ENCODE measurements at places on chromosomes 6 and 20.
A peak's percentile ranks its signal among the peaks of the same experiment; 100 is the strongest.

GRCh38 chr20:44217342-44218092, 6.9 kb upstream of the OSER1 start:
- peak; percentile 76 for DNase-seq

GRCh38 chr6:151044465-151045441, 179.3 kb downstream of the MTHFD1L start:
- DNase-seq, result no peak

GRCh38 chr20:16626849-16627248, 53.6 kb upstream of the KIF16B start:
- DNase-seq, result no peak

DNA sequence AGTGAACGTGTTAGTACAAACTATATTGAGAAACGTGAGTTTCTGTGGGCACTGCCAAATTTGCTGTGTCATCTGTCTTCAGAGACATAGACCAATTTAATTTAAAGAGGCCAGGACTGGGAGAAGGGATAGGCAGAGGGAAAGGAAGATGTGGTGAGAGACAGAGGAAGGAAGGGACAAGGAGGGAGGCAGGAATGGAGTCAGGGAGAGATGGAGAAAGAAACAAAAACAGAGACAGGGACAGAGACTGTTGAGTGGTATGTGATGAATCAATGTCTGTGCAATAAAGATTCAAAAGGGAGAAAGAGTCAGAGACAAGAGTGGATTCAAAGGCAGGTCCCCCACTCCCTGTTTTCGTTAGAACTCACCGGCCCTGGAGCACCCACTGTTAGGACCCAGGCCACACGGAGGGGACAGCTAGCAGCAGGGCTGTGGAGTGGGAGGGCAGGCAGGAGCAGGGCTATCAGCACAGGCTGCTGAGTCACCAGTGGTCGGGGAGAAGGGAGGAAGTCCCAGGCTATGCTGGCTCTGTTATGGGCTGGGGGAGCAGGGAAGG, 51.6 kb upstream of the CHD6 start:
- no peak for DNase-seq

GRCh38 chr20:45218636-45219035, 2.5 kb upstream of the SEMG2 start:
- DNase-seq, result no peak

DNA sequence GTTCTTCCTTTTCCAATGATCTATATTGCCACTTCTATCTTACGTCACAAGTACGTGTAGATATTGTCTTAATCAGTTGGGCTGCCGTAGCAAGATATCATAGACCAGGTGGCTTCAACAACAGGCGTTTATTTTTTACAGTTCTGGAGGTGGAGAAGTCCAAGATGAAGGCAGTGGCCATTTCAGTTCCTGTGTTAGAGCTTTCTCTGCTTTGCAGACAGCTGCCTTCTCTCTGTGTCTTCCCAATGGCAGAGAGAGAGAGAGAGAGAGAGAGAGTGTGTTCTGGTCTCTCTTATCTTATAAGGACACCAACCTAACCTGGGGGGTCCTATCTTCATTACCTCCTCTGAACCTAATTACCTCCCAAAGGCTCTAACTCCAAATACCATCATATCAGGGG, 8.3 kb downstream of the HSF2 start:
- DNase-seq, result no peak

GRCh38 chr6:84243240-84243639, 15.8 kb upstream of the CEP162 start:
- no peak for DNase-seq

DNA sequence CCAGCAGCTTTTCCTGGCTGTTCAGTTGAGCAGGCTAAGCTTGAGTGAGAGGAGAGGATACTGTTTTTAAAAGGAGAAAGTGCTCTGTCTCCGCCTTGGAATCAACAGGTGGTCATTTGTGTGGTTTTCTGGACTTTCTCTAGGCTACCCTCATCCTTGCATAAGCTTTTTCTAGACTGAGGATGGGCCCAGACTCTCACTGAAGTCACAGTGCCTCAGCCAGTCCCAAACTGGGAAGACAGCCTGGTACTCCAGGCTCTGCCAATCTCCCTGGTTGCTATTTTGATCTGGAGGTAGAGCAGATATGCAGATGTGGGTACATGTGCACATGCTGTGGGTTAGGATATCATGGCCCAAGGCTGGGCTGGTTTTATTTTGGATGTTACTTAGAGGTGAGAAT, 7.0 kb downstream of the SCUBE3 start:
- DNase-seq, result no peak

GRCh38 chr6:45746046-45746445, 269.6 kb downstream of the CLIC5 start:
- DNase-seq, result no peak

GRCh38 chr6:121086876-121087275, 247.4 kb downstream of the TBC1D32 start:
- no peak for DNase-seq

GRCh38 chr6:45654673-45655072, 276.9 kb upstream of the SUPT3H start:
- DNase-seq, result no peak

DNA sequence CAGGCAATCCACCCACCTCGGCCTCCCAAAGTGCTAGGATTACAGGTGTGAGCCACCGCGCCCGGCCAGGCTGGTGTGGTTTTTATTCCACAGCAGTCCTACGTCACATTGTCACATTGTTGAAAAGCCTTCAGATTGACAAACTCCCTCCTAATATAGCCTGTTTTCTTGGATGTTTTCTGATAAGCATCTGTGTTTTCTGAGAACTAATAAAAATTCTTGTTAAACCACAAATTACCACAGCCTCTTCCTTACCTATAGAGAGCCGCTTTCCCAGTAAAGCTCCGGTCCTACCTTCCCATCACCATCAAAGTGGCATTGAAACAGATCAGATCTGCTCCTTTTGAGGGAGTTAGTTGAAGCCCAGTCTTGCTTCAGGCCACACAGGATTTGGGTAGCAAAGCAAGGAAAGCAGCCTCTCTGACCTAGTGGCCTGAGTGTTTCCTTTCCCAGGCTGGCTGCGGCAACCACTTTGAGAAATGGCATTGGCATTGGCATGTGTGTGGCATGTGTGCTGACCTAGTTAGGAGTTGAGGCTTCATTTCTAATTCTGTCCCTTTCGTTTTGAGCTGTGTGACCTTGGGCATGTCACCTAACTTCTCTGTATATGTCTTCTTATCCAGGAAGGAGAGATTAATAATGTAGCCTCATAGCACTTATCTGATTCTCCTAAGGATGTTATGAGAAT, 1.7 kb upstream of the PKIG start:
- no peak for DNase-seq

GRCh38 chr6:57324538-57324937, 7.1 kb downstream of the PRIM2 start:
- DNase-seq, result no peak

GRCh38 chr20:60641879-60642447, 610.1 kb upstream of the CDH4 start:
- DNase-seq, result no peak

Data from ecto neural progenitor cell (in vitro differentiated cells).